ENCODE measurements at places on chromosomes 6 and 20.
A peak's percentile ranks its signal among the peaks of the same experiment; 100 is the strongest.

DNA sequence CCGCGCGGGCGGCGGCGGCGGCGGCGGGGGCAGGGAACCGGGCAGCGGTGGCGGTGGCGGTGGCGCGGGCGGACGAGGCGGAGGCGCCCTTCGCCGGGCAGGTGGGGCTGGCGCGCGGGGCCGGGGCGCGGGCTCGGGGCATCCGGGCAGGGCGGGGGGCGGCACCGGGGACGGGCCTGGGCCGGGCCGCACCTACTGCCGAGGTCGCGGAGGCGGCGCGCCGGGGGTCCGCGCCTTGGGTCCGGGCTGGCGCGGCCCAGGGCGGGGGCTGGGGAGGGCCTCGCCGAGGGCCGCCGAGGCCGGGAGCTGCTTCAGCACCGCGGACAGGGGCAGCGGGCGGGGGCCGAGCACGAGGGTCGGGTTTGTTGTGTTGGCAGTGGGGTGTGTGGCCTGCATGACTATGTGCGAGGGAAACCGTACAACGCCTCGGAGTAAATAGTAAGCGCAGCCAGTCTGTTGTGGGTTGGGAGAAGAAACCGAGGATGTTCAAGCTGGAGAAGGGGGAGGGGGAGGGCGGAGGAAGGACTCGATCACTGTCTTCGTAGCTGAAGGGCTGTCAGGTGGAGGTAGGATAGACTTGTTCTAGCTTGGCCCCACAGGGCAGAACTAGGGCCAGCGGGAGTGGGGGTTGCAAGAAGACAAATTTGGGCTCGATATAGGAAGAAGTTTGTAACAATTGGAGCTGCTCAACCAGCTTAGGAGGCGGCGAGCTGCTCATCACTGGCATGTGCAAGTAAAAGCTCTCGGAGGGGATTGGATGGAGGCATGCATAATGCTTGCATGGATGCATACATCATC, 593 bp downstream of the MMP24 start:
- peak; percentile 10 for DNase-seq

- DNase-seq, result no peak
These were observed 29.1 kb downstream of the RPS12 start for GRCh38 chr6:132843316-132844035.

- DNase-seq, result no peak
These were observed 343.4 kb downstream of the PKHD1 start for GRCh38 chr6:51743999-51744398.

DNA sequence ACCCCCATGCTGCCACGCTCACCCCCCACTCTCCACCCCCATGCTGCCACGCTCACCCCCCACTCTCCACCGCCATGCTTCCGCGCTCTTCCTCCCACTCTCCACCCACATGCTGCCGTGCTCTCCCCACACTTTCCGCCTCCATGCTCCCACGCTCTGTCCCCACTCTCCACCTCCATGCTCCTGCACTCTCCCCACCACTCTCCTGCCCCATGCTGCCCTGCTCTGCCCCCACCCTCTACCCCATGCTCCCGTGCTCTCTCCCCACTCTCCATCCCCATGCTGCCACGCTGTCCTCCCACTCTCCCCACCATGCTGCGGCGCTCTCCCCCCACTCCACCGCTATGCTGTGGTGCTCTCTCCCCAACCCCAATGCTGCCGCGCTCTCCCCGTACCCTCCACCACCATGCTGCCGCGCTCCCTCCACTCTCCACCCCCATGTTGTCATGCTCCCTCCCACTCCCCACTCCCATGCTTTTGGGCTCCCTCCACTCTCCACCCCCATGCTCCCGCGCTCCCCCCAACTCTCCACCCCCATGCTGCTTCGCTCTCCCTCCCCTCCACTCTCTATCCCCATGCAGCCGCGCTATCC, 46.0 kb upstream of the PDE10A start:
- DNase-seq, result no peak

GRCh38 chr6:89975991-89976693, 81.9 kb downstream of the GJA10 start:
- no peak for DNase-seq

DNA sequence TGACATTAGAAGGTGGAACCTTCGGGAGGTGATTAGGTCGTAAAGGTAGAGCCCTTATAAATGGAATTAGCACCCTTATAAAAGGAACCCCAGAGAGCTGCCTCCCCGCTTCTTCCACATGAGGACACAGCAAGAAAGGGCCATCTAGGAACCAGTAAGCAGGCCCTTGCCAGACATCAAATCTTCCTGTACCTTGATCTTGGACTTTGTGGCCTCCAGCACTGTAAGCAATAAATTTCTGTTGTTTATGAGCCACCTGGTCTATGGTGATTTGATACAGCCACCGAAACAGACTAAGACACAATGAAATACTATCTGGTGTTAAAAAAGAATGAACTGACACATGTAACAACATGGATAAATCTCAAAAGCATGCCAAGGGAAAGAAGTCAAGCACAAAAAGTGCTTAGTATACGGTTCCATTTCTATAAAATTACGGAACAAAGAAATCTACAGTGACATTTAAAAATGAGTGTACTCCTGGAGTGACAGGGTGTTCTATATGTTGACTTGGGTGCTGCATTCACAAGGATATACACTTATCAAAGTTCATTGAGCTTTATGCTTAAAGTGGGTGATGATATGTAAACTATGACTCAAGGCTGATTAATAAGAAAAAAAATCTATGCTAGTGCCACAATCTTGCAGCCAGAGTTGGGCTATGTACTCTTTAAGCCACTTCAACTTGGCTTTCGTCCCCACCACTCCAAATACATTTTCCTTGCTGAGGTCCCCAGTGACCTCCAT, 18.4 kb downstream of the SERPINB1 start:
- no peak for DNase-seq

DNA sequence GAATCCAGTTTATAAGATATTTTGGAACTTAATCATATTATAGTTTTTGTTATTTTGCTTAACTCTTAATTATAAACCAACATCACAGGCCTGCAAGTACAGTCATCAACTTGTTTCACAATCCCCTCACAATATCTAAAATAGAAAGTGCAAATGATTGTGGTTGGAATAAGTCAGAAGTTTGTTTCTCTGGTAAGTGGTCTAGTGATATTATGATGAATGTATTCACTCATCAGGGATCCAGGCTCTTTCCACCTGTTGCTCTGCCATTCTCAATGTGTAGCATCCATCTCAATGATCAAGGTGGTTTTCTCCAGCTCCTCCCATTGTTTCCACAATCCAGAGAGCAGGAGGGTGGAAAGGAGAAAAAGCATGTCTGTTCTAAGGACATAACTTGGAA, 54.2 kb downstream of the OPN5 start:
- DNase-seq, result no peak

DNA sequence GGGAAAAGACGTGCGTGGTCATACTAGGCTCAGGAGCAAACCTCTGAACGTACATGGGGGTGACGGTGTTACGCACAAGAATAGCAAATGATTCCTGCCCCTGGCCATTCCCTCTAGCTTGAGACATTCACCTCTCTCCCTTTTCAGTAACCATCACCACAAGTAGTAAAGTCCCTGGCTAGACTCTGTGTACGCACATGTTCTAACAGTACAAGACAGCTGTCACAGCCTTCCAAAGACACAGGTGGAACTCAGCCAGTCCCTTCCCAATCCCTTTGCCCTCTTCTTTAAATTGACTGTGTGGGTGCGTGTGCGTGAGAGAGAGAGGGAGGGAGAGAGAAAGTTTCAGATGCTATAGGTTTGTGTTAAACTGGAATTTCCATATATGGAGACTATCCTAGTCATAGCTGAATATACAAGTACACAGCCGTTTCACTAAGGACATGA, 67.3 kb downstream of the LY86 start:
- DNase-seq, result no peak

DNA sequence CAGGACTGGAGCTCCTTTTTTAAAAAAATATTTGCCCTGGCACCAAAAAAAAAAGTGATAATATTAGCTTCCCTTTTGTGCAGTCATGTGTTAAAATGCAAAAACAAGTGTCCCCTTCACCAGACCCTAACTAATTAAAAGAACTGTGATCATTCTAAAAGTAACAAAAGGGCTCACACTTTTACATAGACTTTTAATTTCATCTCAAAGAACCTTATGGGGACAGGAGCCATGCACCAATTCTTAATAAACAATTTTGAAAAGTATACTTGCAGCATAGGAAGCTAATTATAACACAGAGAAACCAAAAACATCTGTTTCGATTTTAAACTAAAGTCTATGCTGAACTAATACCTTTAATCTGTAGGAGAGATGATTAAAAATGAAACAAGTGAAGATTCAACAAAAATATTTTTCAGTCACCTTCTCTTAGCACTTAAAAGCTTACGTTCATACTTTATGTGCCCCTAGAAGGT, 17.3 kb downstream of the STX7 start:
- DNase-seq, result no peak

- no peak for DNase-seq
These were observed 4.3 kb downstream of the ZBTB46 start for GRCh38 chr20:63826753-63827152.

DNA sequence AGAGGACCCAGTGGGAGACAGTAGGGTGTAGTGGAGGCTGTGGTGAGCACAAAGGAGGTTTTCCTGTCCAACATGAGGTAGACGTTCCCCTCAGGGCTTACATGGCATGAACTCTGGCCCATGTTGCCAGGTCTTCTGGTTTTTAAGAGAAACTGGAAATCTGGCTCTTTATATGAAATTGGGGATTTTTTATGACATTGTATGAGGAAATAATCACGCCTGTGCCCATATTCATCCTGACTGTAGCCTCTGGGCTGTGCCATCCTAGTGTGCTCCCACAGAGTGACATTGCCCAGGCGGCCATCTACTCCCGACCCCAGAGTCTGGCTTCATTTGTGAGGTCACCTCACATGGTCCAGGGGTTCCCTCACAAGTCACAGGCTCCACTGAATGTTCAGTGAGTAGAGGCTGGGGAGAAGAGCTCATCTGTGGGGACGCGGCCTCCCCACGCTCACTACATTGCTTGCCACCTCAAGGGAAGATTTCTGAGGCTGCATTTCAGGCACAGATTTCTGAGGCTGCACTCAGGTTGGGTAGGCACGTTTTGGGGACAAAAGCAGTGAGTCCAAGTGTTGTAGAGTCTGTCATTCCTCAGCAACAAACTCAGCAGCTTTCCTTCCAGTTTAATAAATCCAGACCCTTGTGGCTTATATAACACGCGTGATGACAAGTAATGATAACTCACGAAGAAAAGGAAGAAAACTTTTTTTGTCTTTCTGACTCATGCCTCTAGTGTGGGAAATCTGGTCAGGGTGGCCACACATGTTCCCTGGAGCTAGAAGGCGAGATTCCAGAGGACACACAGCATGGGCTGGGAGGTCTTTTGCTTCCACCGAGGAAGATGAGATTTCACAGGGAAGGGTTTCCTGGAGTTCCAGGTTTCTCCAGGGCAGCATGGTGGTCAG, 41.7 kb downstream of the SLC24A3 start:
- no peak for DNase-seq

DNA sequence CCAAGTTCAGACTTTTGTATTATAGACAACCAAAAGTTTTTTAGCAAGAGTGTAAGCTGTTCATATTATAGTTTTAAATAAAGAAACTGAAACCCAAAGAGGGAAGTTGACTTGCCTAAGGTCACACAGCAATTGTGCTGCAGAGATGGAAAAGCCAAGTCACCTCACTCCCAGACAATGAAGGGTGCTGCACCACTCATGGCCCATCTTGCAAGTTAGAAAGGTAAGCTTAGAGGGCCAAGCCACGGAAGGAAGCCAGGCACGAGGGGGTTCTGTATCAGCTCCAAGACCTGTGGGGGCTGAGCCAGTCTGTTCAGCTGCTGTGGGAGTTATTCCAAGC, 860 bp downstream of the DEFB124 start:
- no peak for DNase-seq

DNA sequence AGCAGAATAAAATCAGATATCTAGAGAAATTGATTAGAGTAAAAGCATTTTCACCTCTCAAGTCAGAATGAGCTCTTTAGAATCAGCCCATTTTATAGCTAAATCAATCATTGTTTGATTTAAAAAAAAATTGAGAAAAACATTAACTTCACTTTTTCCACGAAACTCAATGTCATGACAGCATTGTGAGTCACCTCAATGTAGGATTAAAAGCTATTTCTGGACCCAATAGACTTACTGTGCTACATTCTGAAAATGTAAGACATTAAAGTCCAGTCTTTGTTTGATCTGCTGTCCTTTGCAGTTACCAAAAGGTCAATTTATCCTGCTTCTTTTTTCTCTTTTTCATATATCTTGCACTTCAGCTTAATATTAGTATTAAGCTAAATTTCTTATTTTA, 519.4 kb upstream of the ZNF337 start:
- DNase-seq, result no peak

DNA sequence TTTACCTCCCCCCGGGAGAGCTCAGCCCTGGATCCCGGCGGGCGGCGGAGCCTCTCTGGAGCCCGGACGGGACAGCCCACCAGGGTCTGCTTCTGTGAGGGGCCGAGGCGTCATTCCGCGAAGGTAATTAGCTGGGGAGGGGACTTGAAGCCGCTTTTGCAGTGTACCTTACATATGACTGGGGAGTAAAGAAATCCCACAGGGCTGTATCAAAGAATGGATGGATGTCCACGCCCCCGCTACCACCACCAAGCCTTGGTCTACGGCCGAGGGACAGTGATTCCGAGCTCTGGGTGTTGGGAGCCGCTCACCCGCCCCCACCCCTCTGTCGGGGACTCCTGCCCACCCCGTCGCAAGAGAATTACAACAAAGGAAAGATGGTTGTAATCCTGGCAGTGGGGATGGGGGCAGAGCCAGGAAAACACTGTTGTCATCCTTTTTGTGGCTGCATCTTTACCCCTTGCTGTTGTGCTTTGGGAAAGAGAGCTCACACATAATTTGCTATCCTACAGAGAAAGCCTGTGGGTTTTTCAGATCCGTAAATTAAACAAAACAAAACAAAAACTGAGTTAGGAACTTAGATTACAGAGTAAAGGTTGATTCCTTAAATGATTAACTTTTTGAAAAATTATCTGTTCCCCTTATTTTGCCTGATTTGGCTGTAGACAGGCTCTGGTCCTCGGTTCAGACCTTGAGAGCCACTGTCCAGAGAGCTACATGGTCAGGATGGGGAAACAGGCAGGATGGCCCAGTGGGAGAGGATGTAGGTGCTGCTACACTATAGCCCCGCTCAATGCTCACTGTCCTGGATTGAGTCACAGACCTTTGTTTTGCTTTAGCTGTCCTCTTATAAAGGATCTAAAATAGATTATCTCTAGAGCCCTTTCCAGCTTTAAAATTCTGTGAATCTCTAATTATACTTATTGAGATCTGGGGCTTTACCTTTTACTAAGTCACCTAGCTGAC, 997 bp upstream of the FBXO30 start:
- DNase-seq, result no peak

GRCh38 chr20:14223806-14224205, 113.6 kb downstream of the FLRT3 start:
- no peak for DNase-seq

All from activated CD4-positive, alpha-beta T cell treated with anti-CD3 and anti-CD28 coated beads for 1 hour (primary cell).